M059J (cell line): ENCODE measurements at places on chromosomes 1 and 21.

GRCh38 chr1:187476671-187477070, 647.9 kb downstream of the PLA2G4A start:
- peak; percentile 8 for DNase-seq

DNA sequence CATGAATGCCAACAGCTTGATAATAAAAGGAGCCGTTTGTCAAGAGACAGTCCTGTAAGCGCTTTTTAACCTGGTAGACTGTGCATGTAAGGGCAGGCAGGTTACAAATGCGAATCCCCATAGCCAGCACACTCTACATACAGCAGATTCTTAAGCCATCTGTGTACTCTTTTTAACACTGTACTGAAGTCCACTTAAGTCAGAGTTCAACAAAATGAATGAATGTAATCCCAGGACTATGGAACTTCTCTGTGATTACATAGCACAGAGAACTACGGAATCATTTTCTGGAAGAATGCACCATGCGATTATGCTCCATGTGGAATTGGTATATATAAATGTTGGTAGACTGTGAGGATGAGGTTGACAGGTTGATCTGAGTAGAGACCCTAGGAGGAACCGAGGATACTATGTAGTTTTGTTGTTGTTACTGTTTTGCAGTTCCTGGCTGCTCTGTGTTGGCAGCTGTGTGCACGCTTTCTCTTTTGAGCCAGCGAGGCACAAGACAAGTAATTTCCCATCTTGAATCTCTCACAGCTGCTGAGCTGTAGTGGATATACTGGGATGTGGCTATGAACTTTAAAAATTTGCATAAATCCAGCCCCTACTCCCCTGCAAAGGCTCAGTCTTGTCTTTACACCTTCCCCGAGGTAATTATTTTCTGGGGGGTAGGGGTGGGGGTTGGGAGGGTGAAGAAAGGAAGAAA, 21.9 kb downstream of the LRRC8D start:
- DNase-seq, result no peak

GRCh38 chr1:2912424-2913061, 108.7 kb upstream of the ACTRT2 start:
- DNase-seq, result no peak

GRCh38 chr1:165828103-165828668, 772 bp downstream of the UCK2 start:
- DNase-seq, result peak; percentile 58

DNA sequence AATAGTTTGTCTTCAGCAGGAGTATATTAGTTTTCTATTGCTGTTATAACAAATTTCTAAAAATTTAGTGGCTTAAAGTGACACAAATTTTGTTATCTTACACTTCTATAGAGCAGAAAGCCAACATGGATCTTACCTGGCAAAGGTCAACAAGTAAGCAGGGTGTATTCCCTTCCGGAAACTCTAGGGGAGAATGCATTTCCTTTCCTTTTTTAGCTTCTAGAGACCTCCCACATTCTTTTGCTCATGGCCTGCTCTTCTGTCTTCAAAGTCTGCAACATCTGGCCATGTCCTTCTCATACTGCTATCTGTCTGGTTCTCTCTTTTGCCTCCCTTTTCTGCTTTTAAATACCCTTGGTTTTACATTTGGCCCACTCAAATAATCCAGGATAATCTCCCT, 242.6 kb downstream of the ZNF648 start:
- no peak for DNase-seq

GRCh38 chr21:32962268-32962667, 63.5 kb upstream of the OLIG2 start:
- DNase-seq, result no peak
